ENCODE measurements at places on chromosomes 7 and 10.

DNA sequence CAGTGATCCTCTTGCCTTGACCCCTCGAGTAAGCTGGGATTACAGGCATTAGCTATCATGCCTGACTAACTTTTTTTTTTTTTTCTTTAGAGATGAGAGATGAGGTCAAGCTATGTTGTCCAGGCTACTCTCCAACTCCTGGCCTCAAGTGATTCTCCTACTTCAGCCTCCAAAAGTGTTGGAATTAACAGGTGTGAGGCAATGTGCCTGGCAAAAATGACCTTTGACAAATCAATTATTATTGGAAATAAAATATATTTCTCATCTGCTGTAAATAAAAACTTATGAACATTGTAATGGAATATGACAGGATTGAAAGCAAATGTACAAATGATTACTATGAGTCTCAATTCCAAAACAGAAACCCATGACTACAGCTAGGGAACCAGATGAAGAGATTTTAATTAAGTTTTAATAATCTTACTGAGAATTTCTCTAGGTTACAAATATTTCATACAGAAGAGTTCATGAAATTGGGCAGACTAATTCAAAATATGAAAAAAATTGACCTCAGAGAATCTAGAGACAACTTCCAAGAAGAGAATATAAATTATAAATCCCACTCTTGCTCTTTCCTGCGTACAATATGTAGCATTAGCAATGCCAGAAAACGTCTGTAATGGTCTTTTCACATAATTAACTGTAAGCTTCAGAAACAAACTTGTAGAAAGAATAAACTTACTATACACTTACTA is 414.7 kb downstream of the DGKB start:
- no peak for DNase-seq

DNA sequence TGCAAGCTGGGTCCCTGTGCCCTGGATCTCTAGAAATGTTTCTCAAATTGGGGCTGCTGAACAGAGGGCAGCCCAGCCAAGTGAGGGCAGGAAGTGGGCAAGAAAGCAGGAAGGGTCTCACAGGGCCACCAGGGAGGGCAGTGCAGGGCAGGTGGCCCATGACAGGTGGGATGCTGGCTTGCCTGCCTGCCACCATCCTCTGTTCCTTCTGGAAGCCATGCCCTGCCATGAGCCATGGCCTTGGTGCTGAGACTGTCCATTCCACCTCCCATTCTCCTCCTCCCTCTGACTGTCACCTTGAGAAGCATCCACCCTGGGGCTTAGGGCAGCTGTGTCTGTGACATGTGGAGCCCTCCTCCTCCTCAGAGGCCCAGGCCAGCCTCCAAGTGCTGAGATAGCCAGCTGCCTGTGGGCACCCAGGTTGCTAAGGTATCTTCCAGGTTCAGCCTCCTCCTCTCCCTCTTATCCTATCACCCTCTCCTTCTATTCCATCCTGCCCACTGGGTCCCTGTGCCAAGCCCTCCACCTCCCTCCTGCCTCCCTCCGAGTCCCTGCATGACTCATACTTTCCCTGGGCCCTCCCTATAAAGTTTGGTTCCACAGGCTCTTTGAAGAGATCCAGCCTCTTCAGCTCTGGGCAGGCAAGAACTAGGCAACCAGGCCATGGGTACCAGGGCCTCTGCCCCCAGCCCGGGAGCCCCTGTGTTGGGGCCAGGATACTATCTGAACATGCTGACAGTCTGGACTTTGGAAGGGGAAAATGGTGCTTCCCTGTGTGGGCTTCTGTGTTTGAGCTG is 1.3 kb downstream of the VSIR start:
- peak; percentile 86 for DNase-seq

DNA sequence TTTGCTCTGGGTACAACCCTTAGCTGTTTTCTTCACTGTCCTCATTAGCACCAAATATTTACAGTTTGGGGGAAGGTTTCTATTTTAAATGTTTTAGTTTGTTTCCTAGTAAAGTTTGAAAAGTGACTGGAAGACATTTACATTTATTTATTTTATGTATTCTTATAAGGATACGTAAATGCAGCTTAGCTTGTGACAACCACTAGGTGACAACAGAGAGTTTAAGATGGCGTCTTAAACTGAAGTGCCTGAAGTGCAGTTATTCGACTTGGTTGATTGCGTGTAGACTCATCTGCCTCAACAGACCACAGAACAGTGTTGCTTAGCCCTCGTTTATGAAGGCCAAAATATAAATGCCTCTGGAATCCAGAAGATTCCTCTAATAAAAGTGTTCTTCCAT is 378.2 kb upstream of the MYO3A start:
- no peak for DNase-seq

- no peak for DNase-seq
These were observed 415.3 kb downstream of the RPS24 start for GRCh38 chr10:78448994-78449418.

DNA sequence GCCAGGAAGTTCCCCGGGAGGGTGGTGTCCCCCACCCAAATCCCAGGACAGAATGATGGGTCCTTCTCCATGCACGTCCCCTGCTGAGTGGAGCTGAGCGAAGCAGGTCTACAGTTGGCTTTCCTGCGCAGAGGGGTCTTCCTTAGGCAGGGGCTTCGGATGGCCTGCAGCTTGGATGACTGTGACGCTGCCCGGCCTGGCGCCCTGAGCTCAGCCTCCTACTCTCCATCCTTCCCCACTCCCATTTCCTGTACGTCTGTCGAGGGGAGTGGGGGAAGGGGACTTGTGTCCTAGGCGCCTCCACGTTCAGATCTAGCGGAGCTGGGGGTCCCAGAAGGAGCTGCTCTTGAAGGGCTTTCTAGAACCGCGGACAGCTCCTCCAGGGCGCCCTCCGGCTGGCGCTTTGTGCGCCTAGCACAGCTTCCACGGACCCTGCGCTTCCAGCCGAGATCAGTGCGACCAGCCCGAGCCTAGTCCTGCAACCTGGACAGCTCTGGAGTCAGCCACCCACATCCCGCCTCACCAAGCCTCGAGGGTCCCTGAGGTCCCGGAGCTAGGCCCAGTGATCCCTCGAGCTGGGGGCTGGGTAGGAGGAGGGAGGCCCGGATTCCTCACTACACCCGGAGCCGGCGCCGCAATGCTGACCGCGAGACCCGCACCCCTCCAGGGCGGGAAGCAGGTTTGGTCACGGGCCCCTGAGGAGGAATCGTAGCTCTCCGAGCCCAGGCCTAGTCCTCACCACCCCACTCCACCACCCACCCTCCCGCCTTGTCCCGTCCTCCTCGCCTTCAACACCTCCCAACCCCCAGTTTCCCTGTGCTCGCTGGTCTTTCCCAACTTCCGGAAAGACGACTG is 1.9 kb downstream of the GRID1 start:
- no peak for DNase-seq

GRCh38 chr10:102400076-102400475 is 4.6 kb downstream of the NFKB2 start:
- DNase-seq, result no peak

DNA sequence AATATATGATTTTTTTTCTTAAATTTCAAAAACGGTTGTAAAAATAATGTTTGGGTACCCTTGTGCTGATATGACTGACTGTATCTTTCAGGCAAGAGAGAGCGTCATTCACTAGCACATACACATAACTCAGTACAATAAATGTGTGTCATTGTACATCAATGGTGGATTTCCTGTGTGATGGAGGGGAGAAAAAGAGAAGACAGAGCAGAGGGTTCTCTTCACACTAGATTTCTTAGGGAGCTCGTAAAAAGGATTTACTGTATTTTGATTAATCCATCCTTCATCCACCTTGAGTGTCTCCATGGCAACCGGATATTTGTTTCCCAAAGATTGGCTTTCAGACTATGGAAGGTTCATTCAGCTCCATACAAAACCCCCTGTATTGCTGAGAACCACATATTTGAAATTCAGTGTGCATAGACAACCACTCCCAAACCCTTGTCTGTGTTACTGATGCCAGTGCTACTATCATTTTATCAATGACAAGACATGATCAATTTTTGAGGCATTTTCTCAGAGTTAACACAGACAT is 150.6 kb downstream of the AKR1D1 start:
- no peak for DNase-seq

DNA sequence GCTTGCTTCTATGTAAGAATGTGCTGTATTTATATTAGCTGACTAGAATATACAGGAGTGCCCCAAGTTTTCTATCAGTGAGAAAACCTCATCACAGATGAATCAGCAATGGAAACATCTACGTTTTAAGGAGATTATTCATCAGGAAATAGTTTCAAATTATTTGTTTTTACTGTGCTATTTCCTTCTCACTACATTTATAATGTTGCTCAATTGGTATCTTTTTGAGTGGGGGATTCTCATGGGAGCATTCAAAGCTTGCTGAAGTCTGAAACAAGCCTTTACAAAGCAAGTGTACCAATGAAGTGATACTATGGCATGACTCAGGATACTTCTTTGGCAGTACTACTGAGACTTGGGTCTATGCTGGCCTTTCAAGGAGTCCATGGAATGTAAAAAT is 191.1 kb upstream of the SLC26A5 start:
- DNase-seq, result peak; percentile 67

GRCh38 chr10:113557424-113557862 is 4.6 kb downstream of the HABP2 start:
- DNase-seq, result peak; percentile 6

DNA sequence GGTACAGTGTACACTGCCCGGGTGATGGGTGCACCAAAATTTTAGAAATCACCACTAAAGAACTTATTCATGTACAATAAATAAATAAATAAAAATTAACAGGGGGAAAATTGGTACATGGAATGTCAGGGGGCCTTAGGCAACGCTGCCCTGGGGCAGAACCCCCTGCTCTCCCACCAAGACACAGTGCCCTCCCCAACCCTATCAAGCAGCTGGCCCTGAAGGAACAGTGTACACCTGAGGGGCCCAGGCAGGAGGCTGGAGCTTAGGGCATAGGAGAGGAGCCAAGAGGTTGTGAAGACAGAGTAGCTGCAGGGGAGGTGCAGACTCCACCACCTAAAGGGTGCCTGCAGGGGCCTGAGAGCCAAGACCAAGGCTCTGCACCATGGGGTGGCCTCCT is 128.8 kb downstream of the BMS1 start:
- no peak for DNase-seq

DNA sequence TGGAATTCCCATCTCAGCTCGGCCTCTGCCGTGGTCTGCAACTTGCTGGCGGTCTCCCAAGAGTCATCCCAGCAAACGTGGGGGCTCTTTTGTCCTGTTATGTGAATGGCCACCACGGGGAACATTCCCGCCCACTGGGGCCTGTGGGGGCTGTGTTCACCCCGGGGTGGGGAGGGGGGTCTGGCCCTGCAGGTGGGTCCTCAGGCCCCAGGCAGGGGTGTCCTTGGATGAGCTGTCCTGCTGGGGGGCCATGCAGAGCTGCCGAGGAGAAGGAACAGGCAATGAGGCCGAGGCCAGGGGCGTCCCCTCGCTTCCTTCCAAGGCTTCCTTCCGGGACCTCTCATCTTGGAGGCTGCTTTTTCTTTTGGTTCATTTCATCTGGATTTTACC is 24.4 kb upstream of the PITRM1 start:
- no peak for DNase-seq

GRCh38 chr7:33500703-33501701 is 371.6 kb downstream of the BBS9 start:
- peak; percentile 10 for DNase-seq

GRCh38 chr7:147412782-147413556 is 1177.6 kb upstream of the C7orf33 start:
- DNase-seq, result peak; percentile 95

DNA sequence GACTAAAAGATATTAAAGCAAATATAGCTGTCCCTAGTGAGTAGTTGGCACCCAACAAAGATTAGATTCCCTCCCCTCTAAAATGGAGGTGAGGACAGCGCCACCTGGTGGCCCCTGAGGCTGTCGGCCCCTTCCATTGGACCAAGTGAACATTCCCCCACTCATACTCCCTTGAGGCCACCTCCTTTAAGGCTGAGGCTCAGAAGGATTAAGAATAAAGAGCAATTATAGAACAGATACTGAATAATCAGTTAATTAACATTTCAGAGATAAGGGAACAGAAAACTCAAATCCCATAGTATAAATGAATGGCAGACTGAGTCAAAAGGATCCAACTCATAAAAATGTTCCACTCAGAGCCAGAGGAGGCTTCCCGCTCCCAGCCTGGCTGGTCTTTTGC is 130.4 kb upstream of the GHITM start:
- DNase-seq, result peak; percentile 14

DNA sequence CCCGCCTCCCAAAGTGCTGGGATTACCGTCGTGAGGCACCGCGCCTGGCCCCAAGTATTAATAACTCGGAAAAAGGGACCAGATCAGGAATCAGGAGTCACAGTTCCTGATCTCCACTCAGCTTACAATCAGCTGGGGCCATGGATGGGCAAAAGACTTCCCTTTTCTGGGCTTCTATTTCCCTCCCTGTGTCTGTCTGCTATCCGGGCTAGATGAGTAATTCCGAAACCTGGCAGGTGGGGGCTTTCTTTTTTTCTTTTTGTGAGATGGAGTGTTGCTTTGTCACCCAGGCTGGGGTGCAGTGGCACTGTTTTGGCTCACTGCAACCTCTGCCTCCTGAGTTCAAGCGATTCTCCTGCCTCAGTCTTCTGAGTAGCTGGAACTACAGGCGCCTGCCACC is 11.6 kb downstream of the RPS24 start:
- DNase-seq, result no peak

DNA sequence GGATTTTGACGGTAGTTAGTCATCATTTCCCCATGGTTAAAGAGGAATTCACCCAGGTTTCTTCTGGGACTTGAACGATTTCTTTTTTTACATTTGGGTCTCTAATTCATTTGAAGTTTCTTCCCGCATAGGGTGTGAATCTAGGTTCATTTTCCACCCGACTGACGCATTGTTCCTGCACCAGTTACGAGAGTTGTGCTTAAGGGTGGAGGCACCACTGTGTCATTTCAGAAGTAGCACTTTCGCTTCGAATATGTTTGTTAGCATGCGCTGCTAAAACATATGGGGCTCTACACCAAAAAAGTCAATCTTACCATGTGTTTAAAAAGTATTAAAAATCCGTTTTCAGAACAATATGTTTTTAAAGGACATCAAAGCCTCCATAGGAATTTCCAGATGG is 140.3 kb downstream of the VIPR2 start:
- no peak for DNase-seq

DNA sequence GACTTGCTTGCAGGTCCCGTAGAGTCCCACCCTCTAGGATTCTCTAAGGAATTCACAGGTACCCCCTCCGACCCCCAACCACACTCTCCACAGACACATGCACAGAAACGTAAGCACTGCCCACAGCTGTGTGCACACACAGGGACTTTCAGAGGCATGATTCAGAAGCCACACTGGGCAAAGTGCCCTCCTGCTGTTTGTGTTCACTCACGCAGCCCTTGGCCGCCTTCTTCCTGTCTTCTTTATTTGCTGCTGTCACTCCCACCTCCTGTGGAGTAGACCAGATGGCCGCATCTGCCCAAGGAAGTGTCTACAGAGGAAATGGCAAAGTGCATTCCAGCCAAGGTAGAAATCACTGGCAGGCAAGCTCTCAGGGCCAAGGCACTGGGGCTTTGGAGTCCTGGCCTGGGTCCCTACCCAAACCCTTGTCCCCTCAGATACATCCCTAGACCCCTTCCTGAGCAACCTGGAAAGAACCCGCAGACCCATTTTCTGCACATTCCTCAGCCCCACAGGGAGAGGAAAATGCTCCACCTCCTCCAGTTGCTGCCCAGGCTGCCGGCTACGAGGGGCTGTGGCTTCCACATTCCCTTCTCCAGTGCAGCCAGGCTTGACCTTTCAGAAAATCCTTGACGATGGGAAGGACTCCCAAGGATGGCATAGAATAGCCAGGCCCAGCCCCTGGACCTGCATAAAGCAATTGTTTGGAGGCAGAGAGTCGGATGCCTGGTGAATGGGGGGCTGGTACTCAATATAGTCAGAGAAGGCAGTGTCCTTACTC is 21.6 kb upstream of the GIMAP8 start:
- DNase-seq, result peak; percentile 88

GRCh38 chr7:98387544-98388226 is 13.2 kb downstream of the BAIAP2L1 start:
- no peak for DNase-seq

- DNase-seq, result peak; percentile 7
These were observed 14.3 kb upstream of the ABCB5 start for GRCh38 chr7:20601121-20601520.
